Right lobe of liver (tissue), 6 donors: ENCODE measurements at places on chromosomes 3 and 15. TPM values are rescaled to one million over a fixed set of nuclear protein-coding genes. Genes with fewer than 3 reads are reported as not detected.

- DNase-seq = no peak
- H3K27ac ChIP-seq = no peak overlapping the region
- H3K27me3 ChIP-seq = no peaks in the 10 kb centered on the region
- no peaks in the 10 kb centered on the region for H3K4me1 ChIP-seq
- no peaks in the 10 kb centered on the region for H3K36me3 ChIP-seq
Measured at GRCh38 chr3:136305879-136306278, 55.7 kb downstream of the PCCB start.

The NPAP1 gene
- 0.02 TPM for total RNA-seq

The TTC14 gene
- total RNA-seq = 20.9 TPM

The CELF6 gene
- total RNA-seq = 0.47 TPM

DNA sequence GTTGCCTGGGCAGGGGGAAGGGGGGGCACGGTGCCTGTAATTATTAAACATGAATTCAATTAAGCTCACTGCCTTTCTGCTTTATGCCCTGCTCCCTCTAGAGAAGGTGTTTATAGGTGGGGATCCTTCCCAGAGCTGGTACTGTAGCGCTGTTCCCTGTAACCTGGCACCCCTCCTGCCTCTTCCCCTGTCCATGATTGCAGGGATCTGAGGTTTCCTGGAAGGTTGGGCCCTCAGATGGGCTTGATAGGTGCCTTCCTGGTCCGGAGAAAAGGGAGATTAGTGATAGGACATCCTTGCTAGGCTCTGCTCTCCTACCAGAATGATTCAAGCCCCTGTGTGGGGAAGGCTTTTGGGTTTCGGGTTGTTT lies 2.1 kb upstream of the FAM131A start:
- H3K27me3 ChIP-seq = no peaks in the 10 kb centered on the region
- peaks cover 22% of the 10 kb centered on the region for H3K36me3 ChIP-seq

DNA sequence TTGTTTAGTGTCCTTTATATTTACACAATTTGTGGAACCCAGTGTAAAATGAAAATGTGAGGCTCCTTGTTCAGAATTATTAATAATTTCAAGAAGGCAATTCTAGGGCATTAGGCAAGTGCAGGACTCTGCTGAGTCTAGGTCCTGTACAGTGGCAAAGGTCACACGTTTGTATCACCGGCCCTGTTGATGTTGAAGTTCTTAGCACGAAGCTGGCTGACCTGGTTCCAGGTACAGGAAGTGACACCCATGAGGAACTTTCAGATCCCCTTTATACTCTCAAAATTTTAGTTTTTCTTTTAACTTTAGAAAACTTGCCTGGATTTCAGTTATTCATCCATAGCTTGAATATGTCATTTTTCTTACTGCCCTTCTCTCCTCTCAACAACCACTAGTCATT lies 349.4 kb downstream of the CNTN6 start:
- H3K27me3 ChIP-seq = no peaks in the 10 kb centered on the region
- no peak for DNase-seq
- H3K27ac ChIP-seq = no peak overlapping the region
- H3K36me3 ChIP-seq = no peaks in the 10 kb centered on the region
- no peak overlapping the region for H3K4me3 ChIP-seq

DNA sequence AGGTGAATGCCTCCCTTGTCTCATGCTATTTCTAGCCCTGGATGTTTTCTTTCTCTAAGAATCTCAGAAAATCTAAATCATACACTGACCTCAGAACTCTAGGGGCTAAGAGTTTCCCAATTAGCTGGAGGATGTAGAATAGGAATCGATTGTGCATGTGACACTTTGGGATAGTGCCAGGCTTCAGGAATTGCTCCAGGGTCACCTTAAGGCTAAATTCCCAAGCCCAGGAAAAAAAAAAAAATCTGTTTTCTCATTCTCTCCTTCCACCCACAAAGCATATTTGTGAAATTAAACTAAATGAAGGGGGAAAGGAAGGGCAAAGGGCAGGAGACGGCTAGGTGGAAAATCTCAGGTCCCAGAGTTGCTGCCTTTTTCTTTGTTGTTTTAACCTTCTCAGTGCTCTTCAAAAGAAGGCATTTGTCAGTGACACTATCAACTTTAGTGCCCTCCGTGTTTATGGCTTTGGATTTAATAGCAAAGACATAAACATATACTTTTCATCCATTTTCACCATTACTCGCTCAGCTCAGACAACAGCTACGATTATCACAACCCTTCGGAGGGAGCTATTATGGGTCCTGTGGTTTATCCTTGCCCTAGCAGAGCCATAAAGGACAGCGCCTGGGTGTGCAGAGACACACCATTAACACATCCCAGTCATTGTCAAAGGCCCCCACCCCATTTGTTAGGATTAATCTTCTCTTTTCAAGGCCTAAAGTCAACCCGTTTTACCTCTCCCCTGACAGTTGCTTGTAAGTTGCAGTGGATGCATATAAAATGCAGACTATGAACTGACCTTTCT lies 271.7 kb downstream of the PDZRN3 start:
- no peaks in the 10 kb centered on the region for H3K36me3 ChIP-seq
- H3K27me3 ChIP-seq = no peaks in the 10 kb centered on the region
- no peak overlapping the region for H3K4me3 ChIP-seq
- no peak overlapping the region for H3K27ac ChIP-seq

The ZPLD1 gene
- total RNA-seq = 0.04 TPM

DNA sequence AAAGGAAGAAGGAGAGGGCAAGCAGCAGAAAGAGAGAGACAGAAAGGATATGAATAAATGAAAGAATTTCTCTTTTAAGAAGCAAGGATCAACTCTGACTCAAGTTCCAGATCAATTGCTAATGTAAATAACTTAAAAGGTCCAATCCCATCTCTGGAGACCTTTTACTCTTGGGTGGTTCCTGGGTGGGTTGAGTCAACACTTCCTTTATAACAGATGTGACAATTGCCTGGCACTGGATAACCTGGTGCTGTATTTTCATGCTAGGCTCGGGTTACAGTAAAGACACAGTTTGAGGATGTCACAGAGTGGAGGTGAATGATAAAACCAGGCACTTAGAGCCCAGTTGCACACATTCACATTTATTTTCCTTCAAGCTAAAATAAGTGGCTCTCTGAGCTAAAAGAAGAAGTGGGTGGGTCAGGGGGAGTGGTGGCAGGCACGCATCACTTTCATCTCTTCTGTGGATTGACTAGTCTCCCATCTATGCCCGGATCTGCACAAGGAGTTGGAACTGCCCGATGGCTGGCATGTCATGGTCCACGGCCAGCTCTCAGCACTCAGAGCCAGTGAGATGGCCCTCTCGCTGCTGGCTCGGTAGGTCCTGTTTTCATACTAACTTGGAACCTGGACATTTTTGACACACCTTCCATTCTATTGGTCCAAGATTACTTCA lies 465.8 kb downstream of the FOXP1 start:
- H3K4me3 ChIP-seq = no peak overlapping the region
- no peaks in the 10 kb centered on the region for H3K4me1 ChIP-seq
- no peak for DNase-seq
- H3K36me3 ChIP-seq = no peaks in the 10 kb centered on the region
- no peak overlapping the region for H3K27ac ChIP-seq
- no peaks in the 10 kb centered on the region for H3K27me3 ChIP-seq

DNA sequence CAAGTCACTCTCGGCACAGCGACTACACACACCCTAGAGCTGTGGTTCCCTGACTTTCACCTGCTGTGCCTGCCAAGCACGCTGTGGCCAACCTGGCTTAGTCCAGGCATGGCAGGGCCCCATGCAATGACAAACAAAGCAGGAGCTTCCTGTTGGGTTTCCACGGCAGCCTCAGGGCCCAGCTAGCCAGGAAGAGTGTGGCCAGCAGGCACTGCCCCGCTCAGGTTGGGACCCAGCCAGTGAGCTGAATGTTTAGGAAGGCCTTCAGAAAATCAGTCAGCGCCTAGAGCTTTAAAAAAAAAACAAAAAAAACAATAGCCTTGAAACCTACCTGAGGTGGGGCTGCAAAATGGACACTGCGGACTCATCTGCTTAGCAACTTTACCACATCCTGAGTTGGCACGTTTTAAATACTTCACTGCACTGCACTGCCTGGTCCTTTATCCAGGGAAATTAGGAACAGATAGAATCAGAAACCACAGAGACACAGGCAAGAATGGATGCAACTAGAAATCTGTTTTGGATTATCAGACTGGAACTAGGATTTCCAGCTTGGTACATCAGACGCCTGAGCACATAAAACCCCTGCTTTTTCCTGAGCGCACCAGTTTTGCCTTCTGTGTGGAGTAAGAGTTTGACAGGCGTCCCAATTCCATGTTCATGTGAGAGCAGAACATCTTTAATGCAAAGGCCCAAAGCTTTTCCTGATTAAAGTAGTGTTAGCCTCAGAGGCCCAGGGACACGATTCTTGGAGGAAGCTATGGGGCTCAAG lies 36.2 kb upstream of the LDHAL6B start:
- H3K4me3 ChIP-seq = no peak overlapping the region
- H3K4me1 ChIP-seq = peaks cover 4% of the 10 kb centered on the region
- no peaks in the 10 kb centered on the region for H3K27me3 ChIP-seq
- H3K36me3 ChIP-seq = peaks cover 17% of the 10 kb centered on the region
- H3K27ac ChIP-seq = no peak overlapping the region
- peak; percentile 76 for DNase-seq

- DNase-seq = no peak
- no peaks in the 10 kb centered on the region for H3K4me1 ChIP-seq
- H3K27me3 ChIP-seq = no peaks in the 10 kb centered on the region
- no peak overlapping the region for H3K27ac ChIP-seq
- no peaks in the 10 kb centered on the region for H3K36me3 ChIP-seq
Measured at GRCh38 chr15:69275074-69275670, 23.5 kb upstream of the PAQR5 start.
